ENCODE measurements at places on chromosomes 1 and 21.

GRCh38 chr1:86516335-86516734 lies 30.5 kb upstream of the CLCA4 start:
- DNase-seq: no peak

DNA sequence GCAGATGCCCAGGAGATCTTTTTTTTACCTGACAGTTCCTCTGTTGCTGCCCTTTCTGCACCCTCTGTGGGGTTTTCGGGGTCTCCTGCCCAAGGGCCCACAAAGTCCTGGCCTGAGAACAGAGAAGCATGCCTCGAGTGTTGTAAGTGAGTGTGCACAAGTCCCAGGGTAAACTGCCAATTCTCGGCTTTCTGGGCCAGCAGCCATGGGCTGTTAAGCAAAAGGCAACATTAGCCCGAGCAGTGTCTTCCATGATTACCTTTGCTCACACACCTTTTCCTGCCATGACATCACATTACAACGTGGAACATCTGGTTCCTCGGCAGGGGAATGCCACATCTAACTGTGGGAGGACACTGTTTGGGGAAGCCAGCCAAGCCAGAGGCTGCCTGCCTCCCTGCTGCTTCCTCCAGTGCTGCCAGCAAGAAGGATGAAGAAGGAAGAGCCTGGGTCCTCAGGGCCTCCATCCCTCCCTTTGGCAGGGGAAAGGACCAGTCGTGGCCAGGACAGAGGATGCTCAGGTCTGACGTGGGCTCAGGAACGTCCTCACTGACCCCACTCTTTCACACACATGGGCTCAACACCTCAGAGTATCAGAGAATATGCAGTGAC lies 485.9 kb downstream of the OMA1 start:
- no peak for DNase-seq

- no peak for DNase-seq
Observed at GRCh38 chr1:67956116-67956515, 94.3 kb downstream of the DIRAS3 start.

- DNase-seq: no peak
Observed at GRCh38 chr21:45739218-45740087, 95.9 kb downstream of the PCBP3 start.

GRCh38 chr1:6109688-6110087 lies 64.0 kb downstream of the KCNAB2 start:
- DNase-seq: no peak

DNA sequence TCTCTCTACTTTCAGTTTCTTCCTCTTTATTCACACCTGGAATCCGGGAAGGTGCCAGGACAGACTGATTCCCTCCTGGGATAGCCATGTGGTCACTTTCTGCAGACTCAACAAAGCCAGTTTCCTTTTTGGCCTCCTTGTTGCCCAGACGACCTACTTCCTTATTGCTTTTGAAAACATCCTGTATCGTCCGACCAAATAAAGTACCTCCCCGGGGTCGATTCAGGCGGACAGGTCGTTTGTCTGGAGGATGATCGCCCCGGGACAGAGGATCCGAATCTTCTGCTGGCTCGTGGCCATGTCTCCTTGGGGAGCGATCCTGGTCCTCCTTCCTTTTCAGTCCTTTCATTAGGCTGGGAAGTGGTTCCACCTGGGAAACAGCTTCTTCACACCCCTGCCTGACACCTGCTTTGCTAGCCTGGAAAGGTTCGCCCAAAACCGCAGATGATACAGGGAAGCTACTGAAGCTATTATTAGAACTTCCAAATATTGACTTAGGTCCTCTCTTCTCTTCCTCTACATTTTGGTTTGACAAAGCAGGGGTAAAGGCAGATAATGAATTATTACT lies 1.2 kb downstream of the MCM3AP start:
- peak; percentile 51 for DNase-seq
